ENCODE measurements at places on chromosomes 13 and 19.

GRCh38 chr19:36775768-36776167 is 3.2 kb upstream of the ZNF850 start:
- DNase-seq, result no peak

GRCh38 chr19:4380254-4380727 is 20.1 kb downstream of the SH3GL1 start:
- DNase-seq, result no peak

DNA sequence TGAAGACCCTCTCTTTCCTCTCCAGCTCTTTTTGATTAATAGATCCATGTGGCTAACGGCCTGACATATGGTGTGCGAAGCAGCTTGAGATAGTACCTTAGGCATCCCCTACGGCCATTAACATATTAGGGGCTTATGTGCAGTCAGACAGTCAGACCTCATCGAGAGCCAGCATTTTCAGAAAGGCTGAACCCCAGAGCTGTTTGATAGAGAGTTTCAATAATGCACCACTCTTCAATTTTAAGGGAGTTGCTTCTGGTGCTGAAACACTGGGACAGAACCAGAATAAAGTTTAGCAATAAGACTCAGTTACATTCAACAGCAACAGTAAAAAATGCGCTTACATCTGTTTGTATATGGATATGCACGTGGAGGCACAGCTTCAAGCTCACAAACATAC is 10.8 kb downstream of the POU4F1 start:
- DNase-seq, result no peak

DNA sequence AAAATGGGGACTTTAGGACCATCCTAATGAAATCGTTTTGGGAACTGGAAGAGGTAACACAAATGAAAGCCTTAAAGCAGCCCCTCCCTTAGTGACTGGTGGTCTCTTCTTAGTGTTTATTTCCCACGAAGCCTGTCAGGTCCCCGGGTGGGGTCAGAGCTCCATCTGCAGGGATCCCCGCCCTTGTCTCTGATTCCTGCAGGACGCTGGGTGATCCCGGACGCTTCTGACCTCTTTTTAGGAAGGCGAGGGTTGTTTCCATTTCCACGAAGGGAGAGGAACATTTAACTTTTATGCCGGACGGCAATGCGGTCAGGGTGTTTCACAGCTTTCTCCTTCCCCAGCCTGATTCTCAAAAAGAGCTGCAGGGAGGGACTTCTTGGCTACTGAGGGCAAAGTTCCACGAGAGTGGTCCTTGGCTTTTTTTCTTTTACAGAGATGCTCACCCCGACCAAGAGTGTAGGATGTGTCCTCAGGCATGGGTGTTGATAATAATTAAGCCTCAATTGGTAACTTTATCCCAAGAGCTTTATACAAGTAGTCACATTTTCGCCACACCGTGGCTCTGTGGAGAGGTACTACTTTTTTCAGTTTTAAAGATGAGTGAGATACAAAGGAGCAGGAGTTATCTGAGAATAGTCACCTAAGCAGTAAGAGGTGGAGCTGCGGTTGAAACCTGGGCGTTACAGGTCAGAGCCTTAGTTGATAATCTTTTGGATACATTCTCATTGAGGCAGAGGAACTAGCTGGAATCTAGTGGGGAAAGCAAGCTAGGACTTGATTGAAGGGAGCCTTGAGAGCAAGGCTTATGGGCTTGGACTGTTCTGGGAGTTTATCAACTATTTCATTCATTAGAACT is 813 bp downstream of the ZNF284 start:
- DNase-seq, result no peak

- DNase-seq, result no peak
These were observed 87.6 kb upstream of the DOCK9 start for GRCh38 chr13:99065235-99066015.

DNA sequence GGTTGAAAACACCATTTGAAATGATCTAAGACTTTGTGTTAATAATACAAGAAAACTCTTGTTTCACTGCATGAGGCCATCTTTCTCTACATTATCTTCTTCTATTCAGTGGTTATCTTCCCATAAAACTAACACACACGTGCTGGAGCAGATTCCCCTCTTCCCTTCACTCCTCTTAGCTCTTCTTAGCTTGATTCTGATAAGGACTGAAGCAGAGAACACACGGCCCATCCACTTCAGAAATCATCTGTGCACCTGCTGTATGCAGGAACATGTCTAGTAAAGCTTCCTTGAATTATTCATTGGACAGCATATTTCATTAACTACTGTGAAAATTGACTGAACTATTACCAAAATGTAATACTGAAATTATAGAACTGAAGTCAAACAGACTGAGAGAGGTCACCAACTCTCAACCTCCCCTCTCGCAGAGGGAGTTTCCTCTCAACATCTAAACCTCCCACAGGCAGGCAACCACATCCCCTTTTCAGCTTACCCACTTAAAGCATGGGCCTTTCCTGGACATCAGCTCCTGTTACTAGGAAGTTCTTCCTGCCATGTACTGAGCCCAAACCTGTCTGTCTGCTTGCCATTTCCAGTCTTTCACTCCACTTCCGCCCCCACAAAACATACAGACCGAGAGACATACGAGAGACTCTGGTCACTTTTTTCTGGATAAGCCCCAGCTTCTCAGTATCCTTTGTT is 113.9 kb downstream of the CRYL1 start:
- no peak for DNase-seq

DNA sequence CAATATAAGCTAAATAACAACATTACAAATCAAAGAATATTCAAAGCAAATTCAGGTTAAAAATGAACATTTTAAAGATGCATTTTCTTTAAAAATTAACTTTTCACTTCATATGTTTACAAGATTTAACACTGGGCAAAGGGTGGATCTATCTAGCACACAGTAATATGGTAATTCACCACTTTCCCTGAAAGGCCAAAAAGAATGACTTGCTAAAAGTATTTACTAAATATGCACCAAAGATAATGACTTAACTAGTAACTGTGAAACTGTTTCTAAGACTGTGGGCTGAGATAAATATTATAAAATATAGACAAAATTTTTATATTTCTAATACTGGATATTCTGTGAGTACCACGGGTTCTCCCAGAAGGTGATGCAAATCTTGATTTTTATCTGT is 4.5 kb upstream of the EEF1AKMT1 start:
- DNase-seq, result no peak

GRCh38 chr13:51333421-51333820 is 6.1 kb upstream of the SERPINE3 start:
- DNase-seq, result no peak

GRCh38 chr13:114108141-114108761 is 24.2 kb downstream of the RASA3 start:
- no peak for DNase-seq
